A549 treated with ZK216348 at 1 μM for 4 hours (cell line): ENCODE measurements at places on chromosomes 6 and 20. TPM values are rescaled to one million over a fixed set of nuclear protein-coding genes. Genes with fewer than 3 reads are reported as not detected.

VIP gene
- not detected in 5 replicates for total RNA-seq

CRISP3 gene
- not detected in 5 replicates for total RNA-seq

ZNF391 gene
- total RNA-seq = 0.07 to 0.35 TPM (median 0.32 TPM) in 5 replicates

HLA-DQB2 gene
- total RNA-seq = not detected in 5 replicates

FOXP4 gene
- total RNA-seq = 12.5 to 28.7 TPM (median 24.7 TPM) in 5 replicates

TXLNB gene
- total RNA-seq = not detected in 5 replicates

SRSF12 gene
- total RNA-seq = 0.75 to 1.9 TPM (median 1.0 TPM) in 5 replicates

VSTM2L gene
- total RNA-seq = 10.6 to 19.8 TPM (median 15.5 TPM) in 5 replicates

RNF39 gene
- not detected in 5 replicates for total RNA-seq

C20orf96 gene
- 9.9 to 12.6 TPM (median 11.5 TPM) in 5 replicates for total RNA-seq

CRISP2 gene
- total RNA-seq = not detected in 5 replicates

SLPI gene
- 8.3 to 13.8 TPM (median 9.4 TPM) in 5 replicates for total RNA-seq

MPIG6B gene
- total RNA-seq = not detected in 5 replicates

SMPD2 gene
- total RNA-seq = 14.2 to 16.3 TPM (median 14.7 TPM) in 5 replicates

UNC5CL gene
- 0.25 to 0.57 TPM (median 0.48 TPM) in 5 replicates for total RNA-seq

KCNK5 gene
- 0.92 to 1.6 TPM (median 1.5 TPM) in 5 replicates for total RNA-seq

SPATS1 gene
- not detected in 5 replicates for total RNA-seq

MAS1 gene
- total RNA-seq = not detected in 5 replicates

FNDC1 gene
- total RNA-seq = 0.05 to 0.13 TPM (median 0.08 TPM) in 4 of 5 replicates, not detected in the other

C20orf144 gene
- 0.08 to 0.19 TPM in 2 of 5 replicates, not detected in the others for total RNA-seq

PNPLA1 gene
- total RNA-seq = 0.15 TPM in 1 of 5 replicates, not detected in the others

PTCRA gene
- total RNA-seq = not detected in 5 replicates

FAM229B gene
- total RNA-seq = 4.7 to 10.6 TPM (median 8.7 TPM) in 5 replicates

TRIM40 gene
- total RNA-seq = not detected in 5 replicates

PTK6 gene
- total RNA-seq = 2.4 to 4.1 TPM (median 3.6 TPM) in 5 replicates

PREX1 gene
- total RNA-seq = 9.2 to 14.1 TPM (median 13.6 TPM) in 5 replicates

DSN1 gene
- 21.7 to 28.1 TPM (median 24.6 TPM) in 5 replicates for total RNA-seq

ERMARD gene
- 6.9 to 11.3 TPM (median 7.6 TPM) in 5 replicates for total RNA-seq

OPRM1 gene
- total RNA-seq = not detected in 5 replicates

EZR gene
- total RNA-seq = 324 to 388 TPM (median 375 TPM) in 5 replicates

RSPO4 gene
- not detected in 5 replicates for total RNA-seq

STMND1 gene
- total RNA-seq = not detected in 5 replicates

TFAP2C gene
- 14.4 to 16.9 TPM (median 15.0 TPM) in 5 replicates for total RNA-seq

DEFB115 gene
- not detected in 5 replicates for total RNA-seq

VARS1 gene
- 43.4 to 61.7 TPM (median 60.4 TPM) in 5 replicates for total RNA-seq

JPH2 gene
- 2.7 to 4.2 TPM (median 2.9 TPM) in 5 replicates for total RNA-seq

SCAF8 gene
- 15.7 to 22.9 TPM (median 17.4 TPM) in 5 replicates for total RNA-seq

C6orf15 gene
- total RNA-seq = not detected in 5 replicates

MYH7B gene
- 0.13 to 0.25 TPM (median 0.18 TPM) in 3 of 5 replicates, not detected in the others for total RNA-seq

C6orf58 gene
- 0.22 TPM in 1 of 5 replicates, not detected in the others for total RNA-seq

CAP2 gene
- total RNA-seq = 11.3 to 14.7 TPM (median 12.5 TPM) in 5 replicates

E2F1 gene
- 18.7 to 31.7 TPM (median 30.7 TPM) in 5 replicates for total RNA-seq

TCF21 gene
- 0.05 TPM in 1 of 5 replicates, not detected in the others for total RNA-seq

CFAP61 gene
- 0.34 to 0.82 TPM (median 0.40 TPM) in 5 replicates for total RNA-seq

PHACTR3 gene
- total RNA-seq = not detected in 5 replicates

HCRTR2 gene
- not detected in 5 replicates for total RNA-seq

PPARD gene
- 4.1 to 7.6 TPM (median 6.0 TPM) in 5 replicates for total RNA-seq

CTSZ gene
- 131 to 201 TPM (median 187 TPM) in 5 replicates for total RNA-seq

SLC16A10 gene
- 0.08 to 0.51 TPM (median 0.34 TPM) in 5 replicates for total RNA-seq

RSPH4A gene
- total RNA-seq = 0.14 to 0.26 TPM (median 0.17 TPM) in 5 replicates

COMMD7 gene
- total RNA-seq = 58.2 to 63.0 TPM (median 59.1 TPM) in 5 replicates

CST7 gene
- total RNA-seq = not detected in 5 replicates

SIRPG gene
- not detected in 5 replicates for total RNA-seq

MARCKS gene
- 12.8 to 29.6 TPM (median 22.7 TPM) in 5 replicates for total RNA-seq

IRAK1BP1 gene
- total RNA-seq = 0.43 to 0.95 TPM (median 0.76 TPM) in 5 replicates

PLN gene
- total RNA-seq = not detected in 5 replicates

SEMG1 gene
- total RNA-seq = not detected in 5 replicates

PRL gene
- total RNA-seq = not detected in 5 replicates

SOBP gene
- total RNA-seq = 0.85 to 1.6 TPM (median 1.1 TPM) in 5 replicates
